Thymus (tissue), 14 donors: ENCODE measurements at places on chromosomes 6 and 20. TPM values are rescaled to one million over a fixed set of nuclear protein-coding genes. Genes with fewer than 3 reads are reported as not detected.
A peak's percentile ranks its signal among the peaks of the same experiment; 100 is the strongest.

- DNase-seq: no peak
Measured at GRCh38 chr6:35894776-35895175, 26.1 kb downstream of the SRPK1 start.

Gene OR2H1
- not detected for total RNA-seq

Gene NKX2-4
- total RNA-seq: not detected

- DNase-seq: no peak
Measured at GRCh38 chr6:14929291-14929690, 316.6 kb upstream of the JARID2 start.

DNA sequence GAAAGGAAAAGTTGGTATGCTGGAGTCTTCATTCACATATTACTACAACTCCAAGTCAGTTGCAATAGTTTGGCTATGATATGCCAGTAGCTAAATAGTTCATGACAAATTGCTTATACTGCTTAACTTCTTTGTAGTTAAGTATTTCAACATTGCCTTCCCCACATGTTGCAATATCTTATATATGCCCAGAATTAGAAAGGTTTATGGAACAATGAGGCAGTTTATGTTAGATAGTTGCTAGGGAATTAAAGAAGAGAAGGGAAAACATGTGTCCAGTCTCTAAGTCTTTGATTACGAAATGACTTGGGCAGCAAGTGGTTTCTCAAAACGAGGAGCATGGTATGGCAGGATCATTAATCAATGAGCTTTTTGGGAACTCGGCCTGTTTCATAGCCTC is 145.8 kb downstream of the PLCB4 start:
- DNase-seq: no peak

GRCh38 chr20:8709627-8710026 is 359.3 kb upstream of the PLCB4 start:
- no peak for DNase-seq

DNA sequence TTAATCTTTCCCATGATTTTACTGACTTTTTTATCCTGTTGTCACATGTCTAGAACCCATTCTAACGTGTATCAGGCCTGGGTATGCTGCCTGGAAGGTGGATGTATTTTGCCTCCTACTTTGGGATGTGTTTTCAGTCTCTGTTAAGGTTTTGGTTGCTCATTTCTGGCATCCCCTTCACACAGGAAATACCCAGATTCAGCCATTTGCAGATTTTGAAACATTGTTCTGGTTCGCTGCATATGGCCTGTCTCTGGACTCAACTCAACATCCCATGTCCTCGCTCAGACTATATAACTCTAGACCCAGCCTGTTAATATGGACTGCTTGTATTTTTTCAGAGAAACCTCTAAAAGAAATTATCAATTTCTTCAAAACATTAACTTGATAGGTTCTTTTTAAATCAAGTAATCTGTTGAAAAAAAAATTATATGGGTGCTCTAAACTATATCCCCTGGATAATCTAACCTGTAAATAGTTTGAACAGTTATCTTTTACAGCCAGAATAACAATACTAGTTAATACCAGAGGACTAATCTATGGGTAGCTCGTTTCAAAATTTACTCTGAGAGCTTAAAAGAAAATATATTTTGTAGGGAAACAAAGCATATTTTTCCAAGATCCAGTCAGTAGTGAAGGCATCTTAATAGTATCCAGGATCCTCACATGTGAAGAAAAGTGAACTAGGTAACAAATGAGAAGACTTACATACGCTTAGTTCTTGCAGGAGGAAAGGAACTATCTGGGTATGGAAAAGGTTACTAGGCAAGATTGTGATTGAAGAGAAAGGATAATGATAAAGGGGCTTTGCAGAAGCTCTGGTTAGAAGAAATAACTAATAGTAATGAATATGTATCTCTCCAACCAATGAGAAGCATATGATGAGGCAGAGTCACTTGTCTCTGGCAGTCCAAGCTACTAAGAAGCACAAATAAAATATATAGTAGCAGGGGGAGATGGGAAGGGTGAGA is 23.4 kb upstream of the HLA-DQB1 start:
- DNase-seq: no peak

GRCh38 chr6:13304580-13305260 is 23.6 kb downstream of the TBC1D7 start:
- no peak for DNase-seq

GRCh38 chr6:137949686-137950390 is 82.8 kb downstream of the TNFAIP3 start:
- peak; percentile 76 for DNase-seq

Gene HLA-DMA
- total RNA-seq: 85.0 TPM

GRCh38 chr6:32936239-32937152 is 4.3 kb downstream of the HLA-DMB start:
- DNase-seq: no peak

GRCh38 chr6:1435806-1436205 is 46.4 kb downstream of the FOXF2 start:
- DNase-seq: no peak

Gene SLC22A23
- total RNA-seq: 7.0 TPM

DNA sequence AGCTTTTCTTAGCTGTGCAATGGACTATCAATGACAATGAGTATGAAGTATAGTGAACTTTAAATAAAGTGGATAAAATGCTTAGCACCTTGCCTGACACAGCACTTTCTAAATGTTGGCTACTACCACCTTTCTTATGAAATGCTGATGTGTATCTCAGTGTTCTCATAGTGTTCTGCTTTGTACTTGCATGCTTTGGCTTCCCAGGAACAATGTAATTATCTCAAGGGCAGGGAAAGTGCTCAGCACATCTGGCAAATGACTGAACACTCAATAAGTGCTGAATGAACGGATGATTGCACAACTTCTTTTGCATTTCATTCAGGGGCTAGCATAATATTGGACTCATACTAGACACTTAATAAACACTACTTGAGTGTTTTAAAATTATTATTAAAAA is 28.2 kb upstream of the NOX3 start:
- no peak for DNase-seq

- DNase-seq: no peak
Measured at GRCh38 chr6:6090861-6091607, 84.3 kb upstream of the NRN1 start.

Gene EPHA7
- total RNA-seq: 0.52 TPM

Gene ARHGAP40
- total RNA-seq: not detected

DNA sequence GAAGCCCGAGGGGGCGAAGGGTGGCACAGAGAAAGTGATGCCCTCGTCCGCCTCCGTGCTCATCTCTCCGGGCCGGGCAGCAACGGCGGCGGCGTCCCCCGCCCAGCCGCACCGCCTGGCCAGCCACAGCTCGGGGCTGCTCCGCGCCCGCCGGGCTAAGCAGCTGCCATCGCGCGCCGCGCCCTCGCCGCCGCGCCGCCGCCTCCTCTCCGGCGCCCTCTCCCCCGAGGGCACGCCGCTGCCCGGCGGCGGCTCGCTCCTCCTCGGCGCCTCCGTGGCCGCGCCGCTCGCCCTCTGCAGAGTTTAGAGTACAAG is 225 bp downstream of the MAP3K5 start:
- DNase-seq: no peak

Gene OOEP
- not detected for total RNA-seq
